ENCODE measurements at places on chromosomes 6 and 20.
A peak's percentile ranks its signal among the peaks of the same experiment; 100 is the strongest.

DNA sequence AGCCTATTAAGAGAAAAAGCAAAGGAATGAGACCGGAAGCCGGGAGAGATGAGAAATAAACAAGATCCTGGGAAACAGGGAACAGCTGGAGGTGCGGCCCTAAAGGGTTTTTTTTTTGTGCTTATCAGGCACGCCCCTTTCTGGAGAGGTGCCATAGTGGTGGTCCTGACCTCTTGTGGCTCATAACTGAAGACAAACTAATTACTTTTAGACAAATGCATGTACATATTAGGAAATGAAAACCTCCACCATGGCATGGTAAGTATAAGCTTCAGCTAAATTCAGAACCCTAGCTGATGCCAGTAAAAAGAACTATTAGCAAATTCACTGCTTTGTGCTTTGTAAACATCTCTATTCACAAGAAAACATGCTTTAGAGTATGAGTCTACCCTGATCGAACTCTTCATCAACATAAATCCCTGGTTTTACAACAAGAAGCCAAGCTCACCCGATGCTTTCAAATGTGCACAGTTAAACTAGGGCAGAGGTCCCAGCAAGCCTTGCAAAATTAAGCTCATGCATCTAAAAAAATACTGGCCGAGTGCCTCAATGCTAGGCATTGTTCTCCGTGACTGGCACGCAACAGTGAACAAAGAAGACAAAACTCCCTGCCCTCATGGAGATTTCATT, 96.4 kb upstream of the MRPS10 start:
- DNase-seq = no peak

DNA sequence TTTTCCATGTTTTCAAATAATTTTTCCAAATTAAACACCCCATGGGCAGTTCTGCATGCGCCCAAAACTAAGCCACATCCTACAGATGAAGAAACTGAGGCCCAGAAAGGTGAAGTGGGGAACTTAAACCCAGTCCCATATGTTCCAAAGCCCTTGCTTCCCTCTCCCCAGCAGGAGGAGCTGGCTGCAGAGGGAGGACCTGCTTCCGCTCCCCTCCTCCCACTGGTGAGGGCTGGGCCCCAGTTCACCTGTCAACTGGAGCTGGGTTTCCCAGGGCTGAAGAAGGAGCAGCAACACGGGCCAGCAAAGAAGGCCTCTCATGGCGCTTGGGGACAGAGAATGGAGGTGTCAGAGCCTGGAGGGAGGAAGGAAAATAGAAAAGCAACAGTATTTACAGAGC, 1.4 kb upstream of the RBPJL start:
- DNase-seq = no peak

- no peak for DNase-seq
Measured at GRCh38 chr20:51505566-51505965, 37.0 kb downstream of the NFATC2 start.

GRCh38 chr6:168834801-168835200, 393.8 kb downstream of the SMOC2 start:
- no peak for DNase-seq

GRCh38 chr6:129454488-129454887, 255.5 kb downstream of the ARHGAP18 start:
- DNase-seq = no peak

GRCh38 chr20:43472671-43473380, 15.1 kb downstream of the SRSF6 start:
- no peak for DNase-seq

DNA sequence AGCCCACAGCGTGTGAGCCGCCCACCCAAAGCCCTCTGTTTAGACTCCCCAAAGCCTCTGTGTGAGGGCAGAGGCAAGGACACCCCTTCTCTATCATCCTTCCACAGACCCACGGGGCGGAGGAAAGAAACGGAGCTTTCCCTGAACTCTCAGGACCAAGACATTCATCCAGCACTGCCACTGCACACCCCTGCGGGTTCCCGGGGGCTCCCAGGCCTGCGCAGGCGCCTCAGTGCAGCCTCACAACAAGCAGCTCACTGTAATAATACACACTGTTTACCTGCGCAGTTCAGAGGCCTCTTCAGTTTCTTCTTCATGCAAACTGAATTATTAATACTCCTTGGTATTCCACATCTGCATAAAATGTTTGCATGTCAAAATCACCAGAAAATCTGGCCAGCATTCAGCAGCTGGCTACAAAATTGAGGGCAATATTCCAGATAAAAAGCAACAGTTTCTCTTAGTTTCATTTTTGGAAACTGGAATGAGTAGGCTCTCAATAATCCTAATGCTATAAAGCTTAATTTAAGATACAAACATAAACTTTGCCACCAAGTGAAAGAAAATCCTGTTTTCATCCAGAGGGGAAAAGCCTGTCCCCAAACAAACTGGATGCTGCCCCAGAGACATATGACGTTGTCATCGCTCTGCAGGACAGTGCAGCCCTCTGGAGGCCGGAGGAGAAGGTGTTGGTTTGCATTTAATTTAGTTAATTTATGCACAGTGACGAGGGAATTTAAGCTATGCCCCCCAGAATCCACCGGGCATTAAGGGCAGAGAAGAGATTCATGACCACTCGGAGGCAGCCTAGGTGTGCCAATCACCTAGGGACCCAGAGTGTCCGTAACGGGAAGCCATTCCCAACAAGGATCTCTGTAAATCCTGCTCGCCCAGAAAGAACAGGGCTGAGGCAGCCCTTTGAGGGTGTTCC, 45.3 kb downstream of the NINL start:
- DNase-seq = no peak

DNA sequence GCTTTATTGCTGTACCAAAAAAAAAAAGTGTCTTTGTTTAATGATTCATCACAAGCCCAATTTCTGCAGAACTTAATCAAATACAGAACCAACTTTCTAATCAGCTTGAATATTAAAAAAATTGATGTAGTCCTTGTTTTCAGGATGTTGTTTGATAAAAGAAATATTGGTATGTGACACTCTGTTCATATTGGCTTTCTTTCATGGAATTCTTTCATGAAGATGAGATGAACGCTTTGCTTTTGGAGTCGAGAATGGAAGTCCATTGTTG, 184.3 kb downstream of the ZNF217 start:
- DNase-seq = no peak

- DNase-seq = no peak
Measured at GRCh38 chr6:4574007-4574406, 202.2 kb upstream of the CDYL start.

- DNase-seq = no peak
Measured at GRCh38 chr6:112087916-112088315, 525 bp downstream of the FAM229B start.

- DNase-seq = no peak
Measured at GRCh38 chr20:64027981-64028685, 7.8 kb upstream of the C20orf204 start.

DNA sequence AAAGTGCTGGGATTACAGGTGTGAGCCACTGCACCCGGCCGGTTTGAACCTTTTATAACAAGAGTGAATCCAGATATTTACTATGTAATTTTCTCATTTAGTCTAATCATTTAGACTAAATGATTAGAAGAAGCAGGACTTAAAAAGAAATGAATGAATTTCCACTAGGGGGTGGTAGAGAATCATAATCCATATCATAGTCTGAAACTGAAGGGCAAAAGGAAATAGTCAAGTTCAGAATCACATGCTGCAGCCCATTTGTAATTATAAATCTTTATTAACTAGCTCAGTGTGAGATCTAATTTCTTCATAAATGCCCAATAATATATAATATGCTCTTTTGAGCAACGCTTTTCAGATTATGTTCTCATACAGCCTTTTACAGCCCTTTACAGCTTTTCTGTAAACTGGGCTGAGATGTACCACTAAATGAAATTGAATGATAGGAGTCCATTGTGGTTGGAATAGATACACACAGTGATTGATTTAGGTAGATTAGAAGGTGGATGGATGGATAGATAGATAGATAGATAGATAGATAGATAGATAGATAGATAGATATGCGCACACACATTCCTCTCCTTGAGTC, 31.8 kb downstream of the PSMB9 start:
- peak; percentile 80 for DNase-seq

- no peak for DNase-seq
Measured at GRCh38 chr6:41519745-41520699, 26.2 kb upstream of the FOXP4 start.

- DNase-seq = no peak
Measured at GRCh38 chr6:52325695-52326471, 36.1 kb upstream of the PAQR8 start.

DNA sequence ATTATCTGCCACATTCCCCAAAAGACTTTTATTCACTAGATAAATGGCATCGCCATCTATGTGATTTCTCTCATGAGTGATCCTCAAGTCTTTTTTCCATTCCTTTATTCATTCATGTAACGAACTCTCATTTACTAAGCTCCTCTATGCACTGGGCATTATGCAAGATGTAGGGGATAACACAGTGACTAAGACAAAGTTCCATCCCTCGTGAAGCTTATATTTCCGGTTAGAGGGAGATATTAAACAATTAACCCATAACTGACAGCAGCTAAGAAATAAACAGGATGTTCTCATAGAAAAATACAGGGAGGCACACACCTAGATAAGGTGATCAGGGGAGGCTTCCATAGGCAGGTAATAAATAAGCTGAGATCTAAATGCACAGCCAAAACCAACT, 17.2 kb upstream of the PREX1 start:
- DNase-seq = no peak

DNA sequence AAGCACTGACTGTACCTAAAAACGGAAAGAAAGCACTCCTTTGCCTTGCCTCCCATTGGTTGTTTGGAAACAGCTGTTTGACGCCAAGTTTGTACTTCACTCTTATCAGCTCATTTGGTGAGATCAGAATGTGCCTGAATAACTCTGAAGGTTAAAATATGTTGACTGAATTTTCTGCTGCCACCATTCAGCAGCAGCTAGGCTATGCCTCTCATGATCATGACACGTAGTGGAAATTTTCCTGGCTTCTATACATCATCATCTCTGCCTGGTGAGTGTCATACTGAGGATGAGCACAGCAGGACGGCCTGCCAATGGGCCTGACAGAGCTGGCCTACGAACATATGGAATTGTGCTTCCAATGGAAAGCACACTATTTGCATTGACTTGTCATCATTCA, 704.9 kb upstream of the CITED2 start:
- DNase-seq = no peak

- DNase-seq = no peak
Measured at GRCh38 chr6:29907637-29908340, 34.5 kb upstream of the HLA-A start.

DNA sequence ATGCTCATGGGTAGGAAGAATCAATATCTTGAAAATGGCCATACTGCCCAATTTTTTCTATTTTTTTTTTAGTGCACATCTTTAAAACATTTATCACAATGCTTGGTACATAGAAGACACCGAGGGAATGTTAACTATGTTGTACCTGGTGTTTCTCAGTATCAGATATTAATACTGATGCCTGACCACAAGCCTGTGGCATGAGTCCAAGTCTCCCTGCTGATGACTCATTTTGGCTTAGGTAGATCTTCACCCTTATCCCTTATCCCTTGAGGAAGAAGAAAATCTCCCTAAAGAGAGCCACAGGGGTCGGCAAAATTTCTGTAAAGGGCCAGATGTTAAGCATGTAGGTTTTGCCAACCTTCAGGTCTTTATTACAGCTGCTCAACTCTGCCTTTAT, 14.5 kb downstream of the CD109 start:
- DNase-seq = no peak

DNA sequence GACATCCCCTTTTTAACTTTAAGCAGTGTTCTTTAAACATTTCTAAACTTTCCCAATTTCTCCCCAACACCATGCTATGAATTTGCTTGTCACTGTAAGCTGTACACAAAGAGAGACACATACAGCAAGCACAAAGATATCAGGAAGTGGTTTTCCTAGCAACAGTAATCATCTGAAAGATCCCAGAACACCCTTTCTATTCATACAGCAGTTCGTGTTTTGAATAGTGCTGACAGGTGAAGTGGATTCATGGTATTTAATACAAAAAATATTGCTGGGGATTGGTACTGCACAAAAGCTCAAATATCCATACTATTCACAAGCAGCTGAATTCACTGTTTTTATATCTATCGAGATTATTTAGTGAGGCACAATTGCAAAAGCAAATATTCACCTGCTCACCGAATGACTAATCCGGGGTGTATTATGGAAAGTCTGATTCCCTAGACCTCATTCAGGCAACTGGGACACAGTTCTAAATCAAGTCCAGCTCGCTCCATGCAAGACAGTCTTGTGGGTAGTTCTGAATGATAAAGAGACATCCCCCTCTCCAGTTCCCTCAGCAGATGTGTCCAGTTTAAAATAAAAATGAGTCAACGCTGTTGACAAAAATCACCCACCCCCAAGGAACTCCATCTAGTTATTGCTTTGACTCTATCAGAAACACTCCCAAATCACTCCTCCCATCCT, 107.1 kb upstream of the TSHZ2 start:
- DNase-seq = no peak

DNA sequence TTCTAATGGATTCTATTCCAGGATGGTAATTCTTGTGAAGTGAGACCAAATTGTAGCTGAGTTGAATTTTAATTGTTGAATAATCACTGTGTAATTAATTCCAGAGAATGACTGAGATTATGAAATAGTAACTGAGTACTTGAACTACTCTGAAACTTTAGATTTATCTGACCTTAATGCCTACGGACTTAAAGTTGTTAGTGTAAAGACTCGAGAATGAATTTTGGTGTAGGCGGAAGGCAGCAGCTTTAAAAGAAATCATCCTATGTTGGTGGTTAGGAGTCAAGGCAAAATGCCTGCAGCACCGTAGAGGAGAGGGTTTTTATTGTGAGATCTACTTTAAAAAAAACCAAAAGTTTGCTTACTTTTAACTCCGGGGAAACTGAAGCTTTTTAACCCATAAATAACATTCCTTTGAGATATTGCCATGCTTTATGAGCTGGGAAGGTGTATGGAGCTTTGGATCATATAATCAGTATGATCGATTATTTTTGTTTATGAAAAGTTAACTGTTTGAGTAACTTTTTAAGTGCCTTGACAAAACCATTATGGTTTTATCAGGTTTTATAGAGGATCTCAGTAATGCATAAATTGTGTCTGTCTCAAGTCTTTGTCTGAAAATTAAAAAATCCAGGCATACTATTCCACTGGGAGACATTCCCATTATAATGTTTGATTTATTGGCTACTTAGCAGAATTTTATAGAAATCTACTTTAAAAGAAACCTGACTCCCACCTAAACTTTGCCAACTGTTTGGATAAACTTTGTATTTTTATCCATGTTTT, 46.1 kb downstream of the MYO6 start:
- DNase-seq = no peak

- DNase-seq = no peak
Measured at GRCh38 chr6:108850669-108851465, 2.6 kb downstream of the ARMC2 start.

- DNase-seq = no peak
Measured at GRCh38 chr6:49563006-49563886, 12.8 kb downstream of the C6orf141 start.

GRCh38 chr6:28003059-28003458, 46.0 kb downstream of the OR2B6 start:
- DNase-seq = no peak

GRCh38 chr20:62413896-62414481, 6.9 kb upstream of the CABLES2 start:
- DNase-seq = no peak

- no peak for DNase-seq
Measured at GRCh38 chr6:79369026-79369425, 134.5 kb upstream of the HMGN3 start.
